ENCODE measurements at places on chromosomes 13 and 19. TPM values are rescaled to one million over a fixed set of nuclear protein-coding genes. Genes with fewer than 3 reads are reported as not detected.

The C1QTNF9B gene
- total RNA-seq, result not detected

The KLK4 gene
- not detected for total RNA-seq

DNA sequence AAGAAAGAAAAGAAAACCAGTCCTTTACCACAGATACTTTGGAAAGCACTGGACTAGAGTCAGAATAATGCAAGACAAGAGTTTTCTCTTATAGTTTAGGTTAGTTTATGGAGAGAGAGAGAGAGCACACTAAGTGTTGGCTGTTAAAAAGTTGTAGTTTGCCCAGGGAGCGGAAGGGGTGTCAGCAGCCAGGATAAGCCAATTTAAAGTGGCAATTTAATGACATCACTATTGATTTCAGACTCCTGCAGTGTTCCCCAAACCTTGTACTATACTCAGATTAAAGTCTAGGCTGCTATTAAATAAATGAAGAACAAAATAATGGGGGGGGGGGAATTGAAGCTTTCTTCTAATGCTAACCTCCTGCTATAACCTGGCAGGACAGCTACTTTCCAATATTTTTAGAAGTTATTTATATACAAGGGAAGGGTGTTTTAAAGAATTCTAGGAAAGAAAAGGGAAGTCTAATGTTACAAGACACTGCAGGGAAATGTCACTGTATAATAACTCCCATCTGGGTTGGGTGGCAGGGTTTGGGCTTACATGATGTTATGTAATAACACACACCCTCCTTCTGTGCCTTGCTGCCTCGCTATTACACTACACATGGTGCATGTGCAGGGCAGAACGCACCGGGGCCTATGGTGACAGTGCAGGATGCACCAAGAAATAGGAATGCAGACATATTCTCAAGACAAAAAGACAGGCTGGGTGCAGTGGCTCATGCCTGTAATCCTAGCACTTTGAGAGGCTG lies 19.9 kb downstream of the TPT1 start:
- H3K36me3 ChIP-seq, result no peaks in the 10 kb centered on the region
- H3K4me3 ChIP-seq, result no peak overlapping the region
- no peaks in the 10 kb centered on the region for H3K27me3 ChIP-seq
- no peak overlapping the region for H3K27ac ChIP-seq
- no peaks in the 10 kb centered on the region for H3K4me1 ChIP-seq
- DNase-seq, result no peak

- no peak overlapping the region for H3K27ac ChIP-seq
- H3K4me3 ChIP-seq, result no peak overlapping the region
- H3K27me3 ChIP-seq, result no peaks in the 10 kb centered on the region
- no peaks in the 10 kb centered on the region for H3K36me3 ChIP-seq
- peak; percentile 6 for DNase-seq
Observed at GRCh38 chr13:69199664-69200063, 908.0 kb upstream of the ATXN8OS start.

GRCh38 chr13:40345654-40346372 lies 320.6 kb downstream of the FOXO1 start:
- H3K36me3 ChIP-seq, result no peaks in the 10 kb centered on the region
- peak overlapping the region; percentile 63 for H3K4me3 ChIP-seq
- no peaks in the 10 kb centered on the region for H3K27me3 ChIP-seq
- peaks cover 90% of the 10 kb centered on the region for H3K4me1 ChIP-seq
- DNase-seq, result no peak
